Hepatocyte (in vitro differentiated cells): ENCODE measurements at places on chromosomes 16 and 17. TPM values are rescaled to one million over a fixed set of nuclear protein-coding genes. Genes with fewer than 3 reads are reported as not detected.

GRCh38 chr16:84561291-84561690 is 56.6 kb downstream of the COTL1 start:
- no peak for DNase-seq

DNA sequence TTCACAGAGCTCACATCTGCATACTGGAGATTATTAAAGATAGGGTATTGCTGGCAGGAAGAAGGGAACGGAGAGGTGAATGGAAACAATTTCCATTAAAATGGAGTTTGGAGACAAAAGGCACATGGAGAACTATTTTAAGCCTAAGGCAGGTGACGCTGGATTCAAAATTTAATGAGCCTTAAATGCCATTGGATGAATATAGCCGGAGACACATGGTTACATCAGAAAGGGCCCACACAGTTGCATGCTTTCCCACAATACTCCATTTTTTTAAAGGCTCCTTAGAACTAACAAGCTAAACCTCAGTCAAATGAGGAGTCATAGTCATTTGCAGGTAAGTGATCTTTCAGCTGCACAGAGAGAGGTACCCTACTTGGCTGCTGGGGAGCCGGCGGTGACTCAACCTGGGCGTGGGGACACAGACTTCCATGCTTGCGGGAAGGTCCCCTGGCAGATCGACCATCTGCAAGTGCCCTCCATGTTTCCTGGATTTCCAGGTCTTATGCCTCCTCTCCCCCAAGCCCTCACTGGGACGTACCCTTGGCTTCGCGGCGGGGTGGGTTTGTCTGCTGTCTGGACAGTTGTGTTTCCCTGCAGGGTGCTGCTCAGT is 259.2 kb downstream of the CBLN1 start:
- DNase-seq, result no peak

The ERI2 gene
- 20.8 and 26.9 TPM in 2 replicates for total RNA-seq

The PRSS8 gene
- 155 and 192 TPM in 2 replicates for total RNA-seq
